ENCODE measurements at places on chromosomes 4 and X.
A peak's percentile ranks its signal among the peaks of the same experiment; 100 is the strongest.

GRCh38 chrX:40130207-40130606, 32.4 kb upstream of the BCOR start:
- peak; percentile 37 for DNase-seq

DNA sequence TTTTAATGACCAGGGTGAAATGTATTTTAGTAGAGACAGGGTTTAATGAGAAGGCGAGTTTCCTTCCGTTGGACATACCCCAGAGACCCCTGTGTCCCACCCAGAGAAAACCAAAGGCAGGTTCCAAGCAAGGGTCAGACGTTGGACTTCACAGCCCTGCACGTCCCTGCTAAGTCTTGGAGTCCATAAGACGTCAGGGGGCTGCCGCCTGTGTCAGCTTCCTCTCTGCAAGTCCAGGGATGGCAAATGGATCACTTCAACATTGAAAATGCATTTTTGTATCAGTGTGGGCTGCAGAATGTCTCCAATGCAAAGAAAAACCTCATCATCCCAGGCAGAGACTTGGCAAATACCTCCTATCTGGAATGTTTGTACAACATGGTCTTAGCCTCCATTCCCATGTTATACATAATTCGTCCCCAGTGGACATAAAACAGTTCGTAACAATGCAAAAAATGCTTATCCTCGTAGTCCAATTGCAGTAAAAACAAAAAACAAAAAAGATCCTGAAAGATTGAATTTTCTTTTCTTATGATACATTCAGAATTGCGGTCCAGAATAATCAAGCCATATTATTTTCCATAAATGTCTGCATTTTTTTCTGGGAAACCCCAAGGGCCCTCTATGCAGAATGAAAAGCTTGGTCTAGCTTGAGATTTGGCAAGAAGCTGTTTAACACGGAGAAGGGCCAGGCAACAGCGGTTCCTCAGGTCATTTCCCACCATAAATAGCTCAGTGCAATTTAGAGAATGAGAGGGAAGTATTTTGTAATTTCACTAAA, 190.9 kb downstream of the SHOX start:
- DNase-seq, result no peak

DNA sequence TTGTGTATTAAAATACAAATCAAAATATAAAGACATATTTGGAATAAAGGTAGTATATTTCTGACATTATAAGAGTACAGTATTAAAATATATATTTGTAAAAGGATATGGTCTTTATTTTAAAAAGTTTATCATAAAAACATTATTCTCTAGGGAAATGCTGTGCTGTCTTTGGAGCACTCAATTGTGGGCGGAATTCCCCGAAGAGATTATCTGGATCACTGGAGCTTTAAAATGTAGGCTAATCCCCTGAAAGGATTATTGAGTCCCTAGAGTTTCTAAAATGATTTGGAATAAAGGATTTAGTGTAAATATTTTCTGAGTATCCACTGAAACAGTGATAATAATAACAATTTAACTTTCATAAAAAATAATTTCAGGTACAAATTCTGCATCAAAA, 1239.4 kb downstream of the TECRL start:
- DNase-seq, result no peak

- no peak for DNase-seq
Observed at GRCh38 chrX:151762802-151763201, 28.3 kb downstream of the CNGA2 start.

DNA sequence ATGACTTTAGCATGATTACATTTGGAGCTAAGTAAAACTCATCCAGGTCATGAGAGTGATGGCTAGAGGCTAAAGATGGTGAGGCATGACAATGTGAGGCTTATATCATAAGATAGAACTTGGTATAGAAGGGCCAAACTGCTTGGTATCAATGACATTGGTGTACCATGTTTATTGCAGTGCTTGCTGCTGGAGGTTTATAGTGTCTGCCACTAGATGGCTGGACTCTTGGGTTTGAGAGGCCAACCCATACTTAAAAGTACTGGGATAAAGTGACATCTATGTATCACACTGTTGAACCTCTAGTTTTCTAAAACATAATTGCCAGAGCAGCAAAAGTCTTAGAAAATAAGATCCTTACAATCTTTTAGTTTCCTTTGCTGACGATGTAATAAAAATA, 83.0 kb upstream of the TACR3 start:
- no peak for DNase-seq
